ENCODE measurements at places on chromosomes 2 and 18.

- DNase-seq, result no peak
These were observed 4.5 kb downstream of the NRXN1 start for GRCh38 chr2:51027442-51027841.

DNA sequence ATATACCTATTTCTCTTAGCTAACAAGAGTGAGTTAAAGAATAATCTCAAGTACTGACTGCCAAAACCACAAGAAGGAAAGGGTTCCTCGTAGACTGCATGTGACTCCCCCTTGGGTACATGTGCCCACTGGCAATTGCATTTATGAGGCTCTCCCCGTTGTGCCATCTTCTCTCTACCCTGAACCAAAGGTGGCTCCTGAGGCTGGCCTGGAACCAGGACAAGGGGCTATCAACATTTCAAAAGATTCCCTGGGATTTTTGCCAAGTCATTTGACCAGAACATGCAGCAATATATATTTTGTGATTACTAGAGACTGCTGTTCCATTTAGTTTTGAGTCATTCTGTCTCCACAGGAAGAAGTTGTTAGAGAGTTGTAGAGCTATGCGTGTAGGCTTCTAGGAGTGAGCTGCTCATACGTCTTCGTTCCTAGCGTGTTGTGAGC is 45.8 kb downstream of the LAMA3 start:
- DNase-seq, result no peak

DNA sequence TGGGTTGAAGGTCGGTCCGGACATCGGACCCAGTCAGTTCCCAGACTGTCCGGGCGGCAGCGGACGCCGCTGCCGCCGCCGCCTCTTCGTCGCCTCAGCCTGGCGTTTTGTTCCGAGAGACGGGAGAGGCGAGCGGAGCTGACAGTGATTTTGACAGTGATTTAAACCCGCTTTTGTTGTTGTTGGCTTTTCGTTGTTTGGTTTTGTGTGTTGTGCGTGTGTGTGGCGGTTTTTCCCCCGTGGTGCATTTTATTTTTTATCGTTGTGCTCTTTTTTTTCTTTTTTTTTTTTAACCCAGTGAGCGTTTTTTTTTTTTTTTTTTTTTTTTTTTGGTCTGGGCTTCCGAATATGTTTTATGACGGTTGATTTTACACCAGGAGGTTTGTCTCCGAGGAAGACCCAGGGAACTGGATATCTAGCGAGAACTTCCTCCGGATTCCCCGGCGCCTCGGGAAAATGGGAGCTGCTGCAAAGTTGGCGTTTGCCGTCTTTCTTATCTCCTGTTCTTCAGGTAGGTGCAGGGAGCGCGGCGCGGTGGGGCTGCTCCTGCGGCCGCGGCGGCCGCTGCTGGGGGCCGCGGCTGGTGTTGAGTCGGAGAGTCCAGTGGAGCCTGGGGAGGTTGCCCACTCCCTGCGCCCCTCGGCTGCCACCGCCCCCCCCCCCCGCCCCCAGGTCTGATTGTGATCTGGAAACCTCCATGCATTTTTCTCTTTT is at the start of gene ACVR2A:
TSS of gene ACVR2A (plus strand) at position 333 of the 714 bp plus-strand sequence. CDS start at position 457, 124 bp downstream.
- no peak for DNase-seq

DNA sequence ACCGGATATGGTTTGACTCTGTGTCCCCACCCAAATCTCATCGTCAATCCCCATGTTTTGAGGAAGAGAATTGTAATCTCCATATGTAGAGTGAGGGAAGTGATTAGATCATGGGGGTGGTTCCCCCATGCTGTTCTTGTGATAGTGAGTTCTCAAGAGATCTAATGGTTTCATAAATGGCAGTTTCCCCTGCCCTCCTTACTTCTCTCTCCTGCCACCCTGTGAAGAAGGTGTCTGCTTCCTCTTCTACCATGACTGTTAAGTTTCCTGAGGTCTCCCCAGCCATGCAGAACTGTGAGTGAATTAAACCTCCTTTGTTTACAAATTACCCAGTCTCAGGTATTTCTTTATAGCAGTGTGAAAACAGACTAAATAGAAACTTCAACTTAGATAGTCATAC is 69.5 kb downstream of the SESTD1 start:
- no peak for DNase-seq

DNA sequence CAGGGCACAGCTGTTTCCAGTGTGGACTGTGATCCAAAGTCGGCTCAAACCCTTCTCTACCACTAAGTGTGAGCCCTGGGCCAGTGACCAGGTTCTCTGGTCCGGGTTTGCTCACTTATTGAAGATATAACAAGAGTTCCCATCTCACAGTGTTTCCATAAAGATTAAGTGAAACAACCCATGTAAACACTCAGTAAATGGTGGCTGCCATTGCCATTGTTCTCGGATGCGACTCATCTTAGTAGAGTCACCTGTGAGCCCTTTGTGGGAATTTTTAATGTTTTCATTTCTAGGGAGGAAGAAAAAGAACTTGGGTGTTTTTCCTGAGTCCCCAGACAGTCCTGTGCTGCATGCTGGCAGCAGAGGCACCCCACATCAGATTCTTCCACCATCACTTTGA is 53.4 kb downstream of the TPGS2 start:
- no peak for DNase-seq

DNA sequence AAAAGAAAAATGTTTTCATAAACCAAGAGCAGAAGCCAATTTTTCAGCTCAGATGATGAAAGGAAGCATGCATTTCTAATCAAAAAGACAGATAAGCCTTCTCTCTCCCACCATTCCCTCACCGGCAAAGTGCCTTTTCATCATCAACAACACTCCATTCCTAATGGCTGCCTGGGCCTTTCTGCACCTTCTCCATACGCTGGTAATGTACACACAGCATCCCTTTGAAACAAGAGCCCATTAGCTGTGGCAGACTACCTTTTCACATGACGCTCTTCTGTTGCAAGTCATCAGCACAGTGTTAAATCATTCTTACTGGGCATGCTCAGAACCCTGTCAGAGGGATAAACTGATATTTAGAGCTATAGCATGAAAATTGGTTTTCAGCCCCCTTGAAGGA is 408.9 kb downstream of the MEIS1 start:
- no peak for DNase-seq

DNA sequence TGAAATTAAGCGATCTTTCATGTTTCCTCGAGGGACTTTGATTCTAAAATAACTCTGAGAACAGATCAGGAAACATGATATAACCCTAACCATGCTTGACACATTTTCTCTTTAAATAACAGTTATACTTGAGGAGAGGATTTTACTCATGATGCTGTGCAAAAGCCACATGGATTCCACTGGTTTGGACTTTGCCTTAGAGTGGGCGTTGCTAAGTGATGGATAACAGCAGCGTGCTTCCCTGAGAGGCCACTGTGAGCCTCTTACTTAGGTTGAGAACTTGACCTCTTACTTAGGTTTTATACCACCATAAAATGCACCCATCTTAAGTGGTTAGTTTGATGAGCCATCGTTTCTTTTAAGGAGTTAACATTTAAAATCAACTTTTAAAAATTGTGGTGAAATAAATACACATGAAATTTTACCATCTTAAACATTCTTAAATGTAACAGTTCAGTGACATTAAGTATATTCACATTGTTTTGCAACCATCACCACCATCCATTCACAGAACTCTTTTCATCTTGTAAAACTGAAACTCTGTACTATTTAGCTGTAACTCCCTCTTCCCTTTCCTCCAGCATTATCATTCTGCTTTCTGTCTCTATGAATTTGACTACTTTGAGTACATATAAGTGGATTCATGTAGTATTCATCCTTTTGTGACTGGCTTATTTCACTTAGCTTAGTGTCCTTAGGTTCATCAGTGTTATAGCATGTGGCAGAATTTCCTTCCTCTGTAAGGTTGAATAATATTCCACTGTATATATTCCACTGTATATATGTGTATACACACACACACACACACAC is 22.6 kb downstream of the ANXA4 start:
- DNase-seq, result no peak

DNA sequence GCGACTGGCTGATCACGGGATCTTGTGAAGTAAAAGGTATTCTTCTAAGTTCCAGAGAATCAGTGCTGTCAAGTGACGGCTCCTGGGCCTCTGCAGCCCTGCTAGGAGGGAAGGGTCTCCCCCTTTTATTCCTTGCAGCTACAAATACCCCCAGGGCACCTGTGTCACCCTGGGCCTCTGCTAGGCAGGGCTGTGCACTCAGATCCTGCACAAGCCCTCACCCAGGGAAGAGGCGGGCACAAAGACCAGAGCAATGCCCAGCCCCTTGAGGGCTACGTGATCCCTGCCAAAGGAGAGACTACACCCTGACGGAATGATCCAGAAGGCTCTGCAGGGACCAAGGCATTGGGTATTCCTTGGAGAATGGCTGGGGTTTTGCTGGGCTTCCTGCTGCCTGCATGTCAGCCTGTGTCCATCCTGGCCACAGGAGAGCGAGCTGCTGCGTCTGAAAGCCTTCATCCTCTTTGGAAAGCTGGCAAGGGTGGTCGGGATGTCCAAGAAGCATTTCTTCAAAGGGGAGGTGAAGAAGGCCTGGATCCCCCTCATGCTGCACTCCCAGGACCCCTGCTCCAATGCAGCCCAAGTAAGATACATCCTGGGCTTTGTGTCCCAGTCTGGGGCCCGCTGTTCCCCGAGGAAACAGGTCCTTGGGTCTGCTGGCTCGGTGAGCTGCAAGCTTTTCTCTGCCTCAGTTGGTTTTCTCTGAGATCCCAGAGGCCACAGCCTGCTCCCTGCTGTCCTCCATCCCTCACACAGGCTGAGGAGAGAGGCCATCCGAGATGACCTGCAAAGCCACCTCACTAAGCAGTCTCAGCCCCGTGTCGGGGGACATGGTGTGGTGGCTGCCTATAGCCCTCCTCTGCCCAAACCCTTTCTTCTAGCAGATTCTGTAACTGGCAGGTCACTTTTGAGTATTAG is 24.9 kb downstream of the HJURP start:
- DNase-seq, result no peak

DNA sequence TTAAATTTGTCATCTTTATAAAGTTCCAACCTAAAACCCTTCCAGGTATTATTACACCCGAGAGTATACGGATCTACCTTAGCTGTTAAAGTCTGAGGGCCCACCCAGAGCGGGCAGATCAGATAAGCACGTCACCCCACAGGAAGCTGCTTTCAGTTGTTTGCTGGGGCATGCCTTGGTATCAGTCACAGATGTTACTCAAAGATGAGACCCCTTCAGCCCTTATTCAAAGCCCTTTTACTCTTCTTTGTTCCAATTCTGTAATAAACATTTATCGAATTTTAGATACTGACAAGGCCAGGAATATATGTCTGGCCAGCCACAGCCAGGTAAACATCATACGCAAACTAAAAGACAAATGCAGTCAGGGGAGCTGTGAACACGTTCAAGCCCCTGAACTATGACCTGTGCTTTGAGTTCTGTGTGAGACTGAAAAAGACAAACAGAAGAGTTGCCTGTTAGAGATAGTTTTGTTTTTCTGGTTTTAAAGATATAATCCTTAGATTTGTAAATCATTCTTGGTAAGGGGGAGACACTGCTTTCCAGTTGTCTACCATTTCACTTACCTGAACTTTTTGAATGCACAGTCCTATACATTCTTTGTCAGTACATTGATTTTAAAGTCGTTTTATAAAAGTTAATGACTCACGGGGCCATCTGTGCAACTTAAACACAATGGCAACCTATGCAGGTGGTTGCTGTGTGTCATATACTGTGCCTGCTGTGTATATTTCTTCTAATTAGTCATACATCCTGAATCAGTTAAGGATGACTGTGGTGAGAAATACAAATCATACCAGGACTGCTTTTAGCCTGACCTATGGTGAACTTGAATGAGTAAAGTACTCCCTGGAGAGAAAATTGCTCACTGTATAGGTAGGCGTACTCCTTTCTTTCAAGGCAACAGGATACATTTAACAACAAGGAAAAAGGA is 100.5 kb upstream of the ITPRID2 start:
- DNase-seq, result no peak

- no peak for DNase-seq
These were observed 61.0 kb downstream of the MAP3K20 start for GRCh38 chr2:173136599-173136998.

DNA sequence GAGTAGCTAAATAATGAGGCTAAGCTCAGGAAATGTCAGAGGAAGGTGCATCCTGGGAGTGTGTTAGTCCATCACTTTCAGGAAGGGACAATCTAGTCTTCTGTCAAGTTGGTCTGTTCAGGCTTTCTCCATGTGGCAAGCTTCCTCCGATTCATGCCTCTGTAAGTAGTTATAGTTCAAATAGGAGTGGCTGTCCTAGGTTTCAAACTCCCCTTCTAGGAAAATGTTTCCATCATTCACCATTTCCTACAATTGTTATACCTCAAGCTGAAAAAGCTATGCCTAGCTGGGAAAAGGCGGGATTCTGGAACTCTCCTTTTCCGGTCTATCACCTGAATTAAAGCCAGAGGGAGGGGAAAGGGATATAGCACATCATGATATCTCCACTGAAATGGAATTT is 287.7 kb upstream of the ZSWIM2 start:
- no peak for DNase-seq

DNA sequence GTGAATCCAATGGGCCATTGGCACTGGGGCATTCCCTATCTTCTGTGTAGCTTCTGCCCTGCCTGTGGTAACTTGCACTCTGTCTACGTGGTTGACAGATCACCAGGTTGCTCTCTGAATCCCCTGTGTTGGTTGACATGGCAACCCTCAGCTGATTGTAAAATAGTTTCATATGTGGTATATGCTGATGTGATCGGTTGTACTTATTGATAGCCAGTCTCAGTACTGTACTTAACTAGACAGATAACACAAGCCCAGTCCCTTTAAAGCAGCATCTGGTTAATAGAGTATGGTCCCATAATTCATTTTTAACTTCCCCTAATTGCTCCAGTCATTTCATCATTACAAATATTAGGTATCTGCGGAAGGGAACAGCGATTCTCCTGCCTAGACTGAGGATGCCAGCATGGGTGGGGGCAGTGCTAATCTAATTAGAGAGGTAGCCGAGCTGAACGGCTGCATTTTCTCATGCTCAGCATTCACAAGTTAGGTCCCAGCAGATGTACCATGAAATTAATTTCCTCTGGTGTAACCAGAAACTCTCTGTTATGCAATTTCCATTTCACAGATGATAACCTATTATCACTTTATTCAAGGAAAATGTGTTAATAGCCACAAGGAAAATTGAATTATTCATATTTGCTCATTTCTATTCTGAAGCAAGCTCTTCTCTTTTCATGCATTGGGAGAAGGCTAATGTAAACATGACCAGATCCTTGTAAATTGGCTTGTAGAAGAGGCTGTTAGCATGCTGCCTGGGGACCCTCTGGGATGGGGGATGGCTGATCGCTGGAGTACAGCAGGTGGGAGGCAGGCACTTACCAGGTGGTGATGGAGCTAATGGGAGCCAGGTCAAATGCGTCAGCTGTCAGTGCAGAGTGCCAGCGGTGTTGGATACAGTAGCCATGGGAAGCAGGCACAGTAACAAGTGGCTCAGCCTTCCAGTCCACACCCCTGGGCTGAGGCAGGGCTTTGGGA is 608.3 kb downstream of the GALR1 start:
- no peak for DNase-seq

- no peak for DNase-seq
These were observed 48.8 kb upstream of the LPIN2 start for GRCh38 chr18:3061581-3062312.

DNA sequence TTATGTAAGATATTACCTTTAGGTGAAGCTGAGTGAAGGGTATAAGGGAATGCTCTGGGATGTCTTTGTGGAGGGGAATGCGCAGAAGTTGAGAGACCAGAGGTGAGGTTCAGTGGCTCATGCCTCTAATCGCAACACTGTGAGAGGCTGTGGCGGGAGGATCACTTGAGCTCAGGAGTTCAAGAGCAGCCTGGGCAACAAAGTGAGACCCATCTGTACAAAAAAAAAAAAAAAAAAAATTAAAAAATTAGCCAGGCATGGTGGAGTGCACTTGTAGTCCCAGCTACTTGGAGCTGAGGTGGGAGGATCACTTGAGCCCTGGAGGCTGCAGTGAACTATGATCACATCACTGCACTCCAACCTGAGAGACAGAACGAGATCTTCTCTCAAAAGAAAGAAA is 57.3 kb upstream of the SP3 start:
- DNase-seq, result no peak
